Stimulated activated CD8-positive, alpha-beta memory T cell treated with anti-CD3 and anti-CD28 coated beads, Interleukin-15, amount 100 ng/mL, for 4 hours (primary cell): ENCODE measurements at places on chromosomes 2 and 18.
A peak's percentile ranks its signal among the peaks of the same experiment; 100 is the strongest.

DNA sequence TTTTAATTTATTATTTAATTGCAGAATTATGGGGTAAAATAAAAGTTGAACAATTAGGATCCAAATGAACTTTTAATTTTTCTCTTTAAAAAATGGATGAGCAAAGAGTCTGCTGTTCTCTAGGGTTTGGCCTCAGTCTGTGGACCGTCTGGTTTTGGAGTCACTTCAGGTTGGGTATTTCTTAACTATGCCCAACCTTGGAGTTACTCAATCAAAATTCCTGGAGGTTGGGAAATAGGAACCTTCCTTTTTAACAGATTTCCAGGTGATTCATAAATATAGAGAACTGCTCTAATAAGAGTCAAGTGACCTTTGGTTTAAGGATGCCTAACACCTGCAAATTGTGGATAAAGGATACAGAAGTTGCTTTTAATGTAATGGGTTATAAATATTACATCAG, 241.5 kb upstream of the GCFC2 start:
- DNase-seq: no peak

DNA sequence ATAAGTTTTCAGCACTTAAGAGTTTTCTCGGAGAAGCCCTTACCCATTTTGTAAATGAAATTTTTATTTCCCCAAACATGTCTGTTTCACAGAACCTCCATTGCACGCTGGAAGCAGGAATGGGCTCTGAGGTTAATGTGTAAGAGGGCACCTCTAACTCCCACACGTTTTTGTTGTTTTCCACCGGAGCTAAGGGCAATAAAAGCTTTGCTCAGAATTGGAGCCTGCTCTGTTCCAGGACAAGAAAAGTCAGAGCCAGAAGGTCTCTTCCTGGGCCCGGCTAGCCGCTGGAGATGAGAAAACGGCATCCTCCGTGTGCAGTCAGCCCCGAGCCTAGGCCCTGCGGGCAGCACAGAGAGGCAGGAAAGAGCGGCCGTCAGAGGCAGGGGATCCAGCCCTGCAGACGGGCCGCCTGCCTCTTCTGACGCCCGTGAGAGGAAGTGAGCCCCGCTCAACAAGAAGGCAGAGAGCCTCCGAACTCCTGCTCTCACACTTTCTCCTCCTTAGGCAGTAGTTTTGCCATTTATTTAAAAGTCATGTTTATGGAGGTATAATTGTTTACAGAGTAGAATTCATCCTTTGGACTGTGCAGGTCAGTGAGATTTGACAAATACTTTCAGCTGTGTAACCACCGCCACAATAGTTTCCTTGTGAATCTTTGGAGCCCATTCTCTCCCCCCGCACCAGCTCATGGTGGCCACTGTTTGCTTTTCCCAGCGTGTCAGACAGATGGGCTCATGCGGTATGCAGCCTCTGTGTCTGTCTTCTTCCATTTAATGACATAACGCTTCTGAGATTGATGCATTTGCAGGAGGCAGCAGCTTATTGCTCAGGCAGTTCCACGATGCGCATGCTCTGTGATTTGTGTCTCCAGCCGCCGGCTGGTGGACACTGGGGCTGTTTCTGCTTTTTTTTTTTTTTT, 117.3 kb downstream of the GALR1 start:
- DNase-seq: no peak

GRCh38 chr2:160085662-160086061, 23.2 kb upstream of the PLA2R1 start:
- no peak for DNase-seq

- DNase-seq: no peak
Observed at GRCh38 chr18:13676471-13676870, 49.9 kb downstream of the FAM210A start.

DNA sequence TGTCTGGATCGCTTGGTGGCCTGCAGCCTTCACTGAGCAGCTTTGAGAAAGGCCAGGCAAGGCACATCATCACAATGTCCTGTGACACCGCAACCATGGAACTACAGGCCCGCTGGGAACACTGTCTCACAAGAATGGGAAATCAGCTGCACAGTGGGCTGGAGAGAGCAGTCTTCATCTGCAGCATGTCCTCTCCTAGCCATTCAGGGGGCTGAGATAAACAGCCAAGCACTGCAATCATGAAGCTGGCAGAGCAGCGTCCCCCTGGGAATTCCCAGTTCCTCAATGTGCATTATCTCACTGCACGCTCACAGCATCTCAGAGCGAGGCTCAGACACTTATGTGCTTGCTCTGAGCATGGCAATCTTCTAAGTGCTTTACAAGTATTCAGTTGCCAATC, 1.9 kb downstream of the CMPK2 start:
- no peak for DNase-seq

- DNase-seq: no peak
Observed at GRCh38 chr2:205129531-205129930, 552.8 kb upstream of the NRP2 start.

GRCh38 chr2:136051001-136051724, 65.7 kb upstream of the DARS1 start:
- no peak for DNase-seq

DNA sequence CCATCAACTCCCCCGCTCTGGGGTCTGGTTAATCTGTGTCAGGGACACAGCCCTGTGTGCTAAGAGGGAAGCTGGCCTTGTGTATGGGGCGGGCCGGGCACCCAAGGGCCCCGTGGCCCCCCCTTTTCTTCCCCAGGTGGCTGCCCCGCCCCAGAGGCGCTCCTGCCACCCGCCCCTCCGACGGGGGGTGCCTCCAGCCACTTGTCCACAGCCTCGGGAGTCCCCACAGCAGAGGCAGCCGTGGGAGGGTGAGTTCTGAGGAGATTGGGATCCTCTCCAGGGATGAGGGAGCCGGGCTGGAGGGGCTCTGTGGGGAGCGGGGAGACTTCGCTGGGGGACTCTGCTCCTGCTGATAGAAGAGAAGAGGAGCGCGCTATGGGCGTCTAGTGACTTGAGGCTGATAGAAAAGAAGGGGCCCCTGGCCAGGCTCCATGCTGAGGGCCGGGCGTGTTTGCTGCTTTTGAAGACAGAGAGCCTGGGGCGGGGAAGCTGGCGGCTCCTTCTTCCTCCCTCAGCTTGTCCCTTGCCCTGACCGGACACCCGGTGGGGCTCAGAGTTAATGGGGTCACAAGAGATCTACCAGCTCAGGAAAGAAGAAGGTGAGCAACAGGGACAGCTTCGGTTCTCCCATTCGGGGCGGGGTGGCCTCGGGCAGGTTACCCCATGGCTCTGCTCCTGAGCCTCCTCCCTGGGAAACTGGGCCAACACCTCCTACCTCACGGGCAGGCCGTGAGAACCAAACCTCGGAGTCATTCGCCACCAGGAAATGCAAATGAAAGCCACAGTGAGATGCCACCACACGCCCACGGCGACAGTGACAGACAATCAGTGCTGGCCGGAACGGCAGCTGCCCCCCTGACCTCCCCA, 89.4 kb upstream of the TAF1B start:
- peak; percentile 45 for DNase-seq

DNA sequence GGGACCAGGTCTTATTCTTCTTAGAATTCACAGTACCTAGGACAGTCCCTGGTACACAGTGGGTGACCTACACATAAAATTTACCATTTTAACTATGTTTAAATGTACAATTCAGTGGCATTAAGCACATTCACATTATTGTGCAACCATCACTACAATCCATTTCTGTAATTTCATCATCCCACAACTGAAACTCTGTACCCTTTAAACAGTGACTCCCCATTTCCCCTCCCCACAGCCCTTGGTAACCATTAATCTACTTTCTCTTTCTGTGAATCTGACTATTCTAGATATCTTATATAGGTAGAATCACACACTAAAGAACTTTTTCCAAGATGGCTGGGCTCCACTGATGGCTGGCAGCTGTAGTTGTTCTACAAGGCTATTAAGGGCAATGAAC, 41.6 kb downstream of the GFPT1 start:
- no peak for DNase-seq

- no peak for DNase-seq
Observed at GRCh38 chr2:53516650-53517049, 251.0 kb upstream of the CHAC2 start.

- DNase-seq: no peak
Observed at GRCh38 chr18:11607906-11608305, 1.5 kb upstream of the SLC35G4 start.

DNA sequence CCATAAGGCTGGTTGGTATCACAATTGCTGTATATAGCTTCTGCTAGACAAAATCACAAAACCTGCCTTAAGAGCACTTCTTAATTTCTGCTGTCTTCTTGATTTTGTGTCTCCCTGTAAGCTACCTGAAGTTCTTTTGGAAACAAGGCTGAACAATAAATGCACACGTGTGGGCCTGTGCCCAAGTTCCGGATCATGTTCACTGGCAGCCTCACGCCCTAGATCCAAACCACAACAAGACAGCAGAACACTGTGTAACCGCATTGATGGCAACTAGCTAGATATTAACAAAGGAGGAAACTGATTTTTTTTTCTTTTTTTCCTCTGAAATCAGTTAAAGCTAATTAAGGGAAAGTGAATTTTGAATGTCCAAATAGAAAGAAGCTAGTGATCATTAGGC, 81.5 kb upstream of the LYPD6B start:
- no peak for DNase-seq

GRCh38 chr2:231524477-231525247, 5.6 kb downstream of the NMUR1 start:
- no peak for DNase-seq

GRCh38 chr2:64056021-64056420, 36.8 kb upstream of the VPS54 start:
- DNase-seq: no peak

DNA sequence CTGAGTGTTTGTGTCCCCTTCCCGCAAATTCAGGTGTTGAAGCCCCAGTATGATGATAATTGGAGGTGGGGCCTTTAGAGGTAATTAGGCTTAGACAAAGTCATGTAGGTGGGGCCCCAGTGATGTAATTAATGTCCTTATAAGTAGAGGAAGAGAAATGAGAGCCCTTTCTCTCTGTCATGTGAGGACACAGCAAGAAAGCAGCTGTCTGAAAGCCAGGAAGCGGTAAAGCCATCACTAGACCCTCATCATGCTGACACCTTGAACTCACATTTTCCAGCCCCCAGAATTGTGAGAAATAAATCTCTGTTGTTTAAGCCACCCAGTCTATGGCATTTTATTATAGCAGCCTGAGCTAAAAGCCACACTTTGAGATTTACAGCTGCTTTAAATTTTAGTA, 1580.0 kb downstream of the LRP1B start:
- no peak for DNase-seq

DNA sequence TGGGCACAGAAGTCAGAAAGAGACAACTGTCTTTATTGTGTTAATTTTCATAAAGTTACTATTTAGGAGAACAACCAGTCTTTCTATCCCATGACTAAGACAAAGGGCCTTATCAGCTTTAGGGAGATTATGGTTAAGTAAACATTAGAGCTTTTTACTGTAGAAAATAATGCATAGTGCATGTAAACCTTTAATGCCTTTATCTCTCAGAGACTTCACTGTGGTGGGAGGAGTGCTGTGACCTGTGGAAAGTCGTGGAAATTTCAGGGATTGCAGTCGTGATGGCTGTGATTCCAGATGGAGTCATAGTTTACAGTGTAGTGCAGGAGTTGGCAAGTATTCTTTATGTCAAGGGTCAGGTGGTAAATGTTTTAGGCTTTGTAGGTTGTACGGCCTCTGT, 15.8 kb downstream of the ZNF236 start:
- DNase-seq: no peak
